Posterior vena cava (tissue), 2 donors: ENCODE measurements at places on chromosomes 7 and 10. TPM values are rescaled to one million over a fixed set of nuclear protein-coding genes. Genes with fewer than 3 reads are reported as not detected.

DNA sequence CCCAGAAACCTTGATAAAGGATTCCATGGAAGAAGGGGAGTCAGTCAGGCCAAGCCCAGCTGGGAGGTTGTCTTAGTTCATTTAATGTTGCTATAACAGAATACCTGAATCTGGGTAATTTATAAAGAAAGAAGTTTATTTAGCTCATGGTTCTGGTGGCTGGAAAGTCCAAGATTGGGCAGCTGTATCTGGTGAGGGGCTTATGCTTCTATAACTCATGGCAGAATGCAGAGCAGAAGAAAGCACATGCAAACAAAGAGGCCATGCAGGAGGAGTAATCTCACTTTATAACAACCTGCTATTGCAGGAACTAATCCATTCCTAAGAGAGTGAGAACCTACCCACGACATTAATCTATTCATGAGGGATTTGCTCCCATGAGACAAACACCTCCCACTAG, 54.2 kb upstream of the ANKRD1 start:
- no peak for DNase-seq

DNA sequence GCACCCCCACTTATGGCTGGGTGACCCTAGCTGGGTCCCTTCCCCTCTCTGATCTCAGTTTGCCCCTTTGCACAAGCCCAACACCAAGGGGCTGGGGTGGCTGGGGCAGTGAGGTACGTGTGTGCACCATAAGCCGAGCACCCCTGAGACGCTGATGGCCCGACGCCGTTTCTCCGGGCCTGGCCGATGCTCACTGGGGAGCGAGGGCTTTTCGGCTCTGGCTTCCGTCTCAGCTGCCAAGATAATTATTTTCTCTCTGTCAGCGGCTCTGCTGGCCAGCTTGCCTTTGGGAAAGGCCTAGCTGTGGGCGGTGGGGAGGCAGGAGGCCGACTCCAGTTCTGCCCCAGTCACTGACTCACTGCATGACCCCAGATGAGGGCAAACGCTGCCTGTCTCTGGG, 91.0 kb downstream of the ZMIZ1 start:
- DNase-seq = peak; percentile 91

DNA sequence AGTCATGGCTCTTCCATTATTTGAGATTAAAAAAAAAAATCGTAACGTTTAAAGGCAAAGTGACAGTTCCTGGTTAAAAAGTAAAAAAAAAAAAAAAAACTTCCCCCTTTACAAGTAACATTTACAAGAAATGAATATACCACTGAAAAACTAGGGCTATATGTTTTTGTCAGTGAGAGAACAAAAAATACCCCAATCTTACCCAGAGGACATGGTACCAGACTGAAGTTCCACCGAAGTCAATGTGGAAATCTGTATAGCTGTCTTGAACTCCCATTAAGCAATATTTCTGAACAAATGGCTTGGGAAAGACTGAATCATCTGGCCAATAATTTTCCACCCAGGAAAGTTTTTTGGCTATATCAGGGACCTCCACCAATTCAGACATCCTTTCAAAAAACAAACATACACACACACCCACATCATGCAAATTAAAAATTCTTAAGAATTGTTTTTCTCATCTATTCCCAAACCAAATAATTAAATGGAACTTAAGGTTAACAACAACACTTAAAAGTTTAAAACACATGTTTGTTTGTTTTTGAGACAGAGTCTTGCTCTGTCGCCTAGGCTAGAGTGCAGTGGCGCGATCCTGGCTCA, 50.2 kb downstream of the KDM7A start:
- DNase-seq = no peak

DNA sequence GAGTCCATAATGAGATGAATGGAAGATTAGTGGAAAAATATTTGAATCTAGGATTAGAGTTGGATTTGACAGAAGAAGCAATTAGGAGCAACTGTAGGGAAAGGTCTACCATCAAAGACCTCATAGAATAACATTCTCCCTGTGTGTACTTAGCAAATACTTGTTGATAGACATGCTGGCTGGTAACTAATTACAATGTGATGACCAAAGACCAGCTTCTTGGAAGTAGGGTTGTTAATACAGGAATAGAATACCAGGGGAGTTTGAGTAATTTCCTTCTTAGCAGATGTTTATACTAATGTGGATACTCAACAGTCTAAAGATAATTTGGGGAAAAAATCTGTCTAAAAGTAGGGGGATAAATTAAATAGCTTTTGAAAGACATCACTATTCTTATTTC, 357.5 kb upstream of the BMPER start:
- DNase-seq = no peak

DNA sequence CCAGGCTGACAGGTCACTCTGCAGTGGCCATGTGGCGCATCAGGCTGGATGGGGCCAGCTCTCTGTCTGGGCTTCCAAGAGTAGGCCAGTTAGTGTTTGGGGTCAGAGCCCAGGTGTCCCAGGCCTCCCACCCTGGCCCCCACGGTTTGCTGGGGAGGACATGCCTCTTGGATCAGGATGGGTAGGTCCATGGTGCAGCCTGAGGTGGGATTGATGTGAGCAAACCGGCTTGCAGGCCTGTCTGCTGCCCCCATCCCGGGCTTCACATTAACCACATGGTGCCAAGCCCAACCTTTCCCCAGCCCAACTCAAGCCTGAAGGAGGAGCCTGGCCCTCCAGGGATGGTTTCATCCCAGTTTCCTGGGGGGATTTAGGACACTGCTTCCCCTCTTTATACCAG, 39.2 kb downstream of the LDB3 start:
- peak; percentile 71 for DNase-seq

- DNase-seq = no peak
These were observed 152.9 kb downstream of the HGF start for GRCh38 chr7:81616951-81617350.

DNA sequence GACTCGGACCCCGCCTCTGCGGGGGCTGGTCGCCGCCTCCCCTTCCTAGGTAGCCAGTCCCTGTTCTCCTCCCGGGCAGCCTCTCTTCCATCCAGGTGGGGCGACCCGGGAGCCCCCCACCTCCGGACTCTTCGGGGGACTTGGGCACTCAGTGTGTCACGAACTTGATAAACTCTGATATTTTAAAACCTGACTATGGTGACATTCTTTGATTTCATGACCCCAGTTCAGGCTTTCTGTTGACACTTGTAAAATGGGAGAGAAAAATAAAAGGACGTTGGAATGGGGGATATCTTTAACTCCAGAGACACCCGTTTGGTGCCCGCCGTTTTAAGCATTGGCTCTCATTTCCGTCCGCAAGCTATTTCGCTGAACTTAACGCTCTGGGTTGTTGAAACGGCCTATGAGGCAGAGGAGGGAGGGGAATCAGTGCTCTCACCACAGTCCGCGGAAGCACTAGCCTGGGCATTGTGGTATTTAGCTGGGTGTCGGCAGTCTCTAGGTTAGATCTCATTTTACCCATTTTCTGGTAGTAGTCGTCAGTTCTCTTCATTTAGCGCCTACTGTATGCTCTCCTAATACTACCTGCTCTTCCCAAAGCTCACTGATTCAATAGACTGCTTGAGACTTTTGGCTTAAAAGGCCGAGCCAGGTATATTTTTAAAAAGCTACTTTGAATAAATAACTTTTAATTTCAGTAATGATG, 738 bp downstream of the VPS26A start:
- DNase-seq = peak; percentile 85

DNA sequence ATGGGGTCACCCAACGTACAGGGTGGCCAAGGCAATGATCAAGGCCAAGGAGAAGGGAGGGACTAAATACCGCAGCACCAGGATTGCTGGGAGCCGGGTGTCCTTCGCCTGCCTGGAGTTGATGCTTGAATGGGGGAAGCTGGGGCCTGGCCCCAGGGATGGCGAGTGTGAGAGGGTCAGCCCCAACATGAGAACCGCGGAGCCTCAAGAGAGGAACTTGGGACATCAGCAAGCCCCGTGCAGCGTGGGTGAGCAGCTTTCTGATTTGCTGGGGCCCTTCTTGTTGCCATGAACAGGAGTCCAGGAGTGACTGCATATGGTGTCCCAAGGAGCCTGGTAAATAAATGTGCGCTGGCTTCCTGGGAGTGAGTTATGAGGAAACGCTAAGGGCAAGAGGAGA, 72.8 kb upstream of the PITRM1 start:
- no peak for DNase-seq

DNA sequence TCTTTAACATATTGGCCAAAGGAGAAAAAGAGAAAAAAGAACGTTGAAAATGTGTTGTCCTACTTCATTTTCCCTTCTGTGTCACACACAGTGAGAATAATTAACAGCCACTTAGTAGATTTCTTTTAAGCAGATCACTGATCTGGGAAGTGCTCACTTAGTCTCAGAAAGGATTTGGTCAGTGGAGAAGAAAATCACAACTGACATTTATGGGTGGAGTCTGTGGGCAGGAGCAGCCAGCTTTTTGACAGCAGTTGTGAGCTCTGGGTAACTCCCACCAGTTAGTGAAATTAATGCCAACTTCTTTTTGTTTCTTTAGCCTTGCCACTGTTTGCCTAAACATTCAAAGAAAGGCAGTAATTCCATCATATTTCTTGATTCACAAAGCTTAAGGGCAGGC, 49.7 kb downstream of the CDK14 start:
- DNase-seq = no peak

- peak; percentile 94 for DNase-seq
These were observed at the start of gene CAV1 for GRCh38 chr7:116524609-116525297. Gene CAV1, plus strand, starts transcription at chr7:116525036. Its CDS starts 27 bp downstream, at chr7:116525063.

The HMX3 gene
- not detected for total RNA-seq

DNA sequence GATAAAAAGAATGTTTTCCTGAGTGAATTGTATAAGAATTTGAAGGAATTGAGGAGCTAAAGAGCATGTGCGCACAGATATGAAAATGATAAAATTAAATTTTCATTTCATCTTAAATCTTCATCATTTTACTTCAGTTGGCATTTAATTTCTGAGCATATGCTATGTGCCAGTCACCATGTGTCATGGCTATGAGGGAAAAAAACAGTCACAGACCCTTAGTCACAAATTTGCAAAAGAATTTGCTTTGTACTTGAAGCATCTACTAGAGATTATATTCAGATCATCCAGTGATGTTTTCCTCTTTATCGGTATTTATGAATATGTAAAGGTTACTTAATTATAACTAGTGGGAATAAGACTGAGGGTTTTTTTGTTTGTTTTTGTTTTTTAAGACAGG, 29.8 kb downstream of the VCL start:
- no peak for DNase-seq

GRCh38 chr10:52578871-52579405, 193.6 kb downstream of the MBL2 start:
- no peak for DNase-seq

DNA sequence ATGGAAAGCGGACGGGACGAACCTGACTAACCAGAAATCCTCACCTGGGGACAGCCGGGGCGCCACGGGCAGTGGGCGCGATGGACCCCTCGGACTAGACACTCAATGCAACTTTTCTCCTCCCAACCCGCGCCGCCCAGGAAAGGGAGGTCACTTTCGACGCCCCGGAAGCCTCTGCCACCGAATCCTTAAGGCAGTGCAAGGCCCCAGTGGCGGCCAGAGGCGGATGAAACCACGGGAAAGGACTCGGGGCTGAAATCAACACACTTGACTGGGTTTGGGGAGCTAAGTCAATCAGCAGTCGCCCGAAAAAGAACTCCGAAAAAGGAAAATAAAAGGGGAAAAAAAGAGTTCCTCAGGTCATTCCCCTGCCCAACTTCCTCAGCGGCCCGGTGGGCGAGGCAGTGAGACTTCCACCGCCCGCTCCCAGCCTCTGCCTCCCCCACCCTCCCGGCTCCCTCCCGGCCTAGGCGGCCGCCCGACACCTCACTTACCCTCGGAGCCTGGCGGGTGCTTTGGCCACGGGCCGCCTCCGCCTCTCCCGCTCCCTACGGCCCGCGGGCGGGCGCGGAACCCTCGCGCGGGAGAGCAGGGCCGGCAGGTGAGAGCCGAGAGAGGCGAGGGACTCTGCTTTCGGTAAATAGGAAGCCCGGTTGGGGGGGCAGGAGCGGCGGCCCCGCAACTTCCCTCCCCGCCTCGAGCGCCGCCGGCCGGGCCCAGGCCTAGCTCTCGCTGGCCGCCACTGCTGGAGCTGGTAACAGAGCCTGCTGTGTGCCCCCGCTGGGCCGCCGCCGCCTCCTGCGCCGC, 518 bp downstream of the WAPL start:
- DNase-seq = peak; percentile 89

The PAX4 gene
- not detected for total RNA-seq

The THSD7A gene
- 6.6 TPM for total RNA-seq

GRCh38 chr7:92987538-92987937, 130.2 kb downstream of the SAMD9 start:
- DNase-seq = no peak
